ENCODE measurements at places on chromosomes 16 and 17.

DNA sequence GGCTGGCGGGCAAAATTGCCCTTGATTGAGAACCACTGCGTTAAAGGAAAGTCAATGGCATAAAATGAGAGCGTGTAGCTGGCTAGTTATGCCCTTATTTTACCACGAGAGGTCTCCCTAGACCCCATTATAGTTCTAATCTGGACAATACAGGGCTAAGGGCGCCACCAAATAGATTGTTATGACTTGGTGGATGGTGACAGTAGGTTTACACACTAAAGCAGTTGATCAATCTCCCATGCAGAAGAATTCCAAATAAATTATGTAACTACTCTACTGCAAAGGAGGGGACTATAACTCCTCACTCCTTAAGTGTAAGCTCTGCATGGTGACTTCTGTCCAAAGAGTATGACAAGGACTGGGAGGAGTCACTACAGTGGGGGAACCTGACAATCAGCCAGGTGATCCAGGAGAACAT lies 20.4 kb upstream of the YPEL2 start:
- no peak for DNase-seq

- no peak for DNase-seq
Measured at GRCh38 chr17:19631905-19632304, 16.6 kb upstream of the ALDH3A2 start.

GRCh38 chr16:27943766-27944165 lies 119.7 kb downstream of the GSG1L start:
- no peak for DNase-seq

DNA sequence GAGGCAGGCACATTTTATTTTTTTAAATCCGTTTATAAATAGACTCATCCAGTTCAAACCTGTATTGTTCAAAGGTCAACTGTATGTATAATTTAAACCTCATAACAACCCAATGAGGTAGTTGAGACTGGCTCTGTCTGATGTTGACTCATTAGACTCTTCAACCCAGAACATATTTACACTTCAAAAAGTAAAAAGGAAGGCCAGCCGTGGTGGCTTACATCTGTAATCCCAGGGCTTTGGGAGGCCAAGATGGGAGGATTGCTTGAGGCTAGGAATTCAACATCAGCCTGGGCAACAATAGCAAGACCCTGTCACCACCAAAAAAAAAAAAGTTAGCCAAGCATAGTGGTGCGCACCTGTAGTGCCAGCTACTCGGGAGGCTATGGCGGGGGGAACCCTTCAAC lies 32.5 kb upstream of the DHRS7B start:
- no peak for DNase-seq

DNA sequence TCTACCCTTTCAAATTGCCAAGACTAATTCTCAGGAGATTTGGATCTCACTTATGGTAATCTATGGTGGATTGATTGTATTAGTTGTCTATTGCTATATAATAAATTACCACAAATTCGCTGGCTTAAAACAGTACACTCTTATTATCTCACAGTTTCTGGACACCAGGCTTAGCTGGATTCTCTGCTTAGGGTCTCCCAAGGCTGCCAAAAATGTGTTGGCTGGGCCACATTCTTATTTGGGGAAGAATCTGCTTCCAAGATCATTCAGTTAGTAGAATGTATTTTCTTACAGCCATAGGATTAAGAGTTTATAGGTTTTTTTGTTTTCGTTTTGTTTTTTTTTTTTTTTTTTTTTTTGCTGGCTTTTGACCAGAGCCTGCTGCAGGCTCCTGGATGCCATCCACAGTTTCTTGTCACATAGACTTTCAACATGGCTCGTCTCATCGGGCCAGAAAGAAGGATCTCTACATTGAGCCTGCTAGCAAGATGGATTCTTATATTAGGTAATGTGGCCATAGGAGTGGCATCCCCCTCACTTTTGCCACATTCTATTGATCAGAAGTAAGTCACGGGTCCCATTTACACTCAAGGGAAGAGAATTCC lies 415.3 kb downstream of the KIF2B start:
- DNase-seq, result no peak

DNA sequence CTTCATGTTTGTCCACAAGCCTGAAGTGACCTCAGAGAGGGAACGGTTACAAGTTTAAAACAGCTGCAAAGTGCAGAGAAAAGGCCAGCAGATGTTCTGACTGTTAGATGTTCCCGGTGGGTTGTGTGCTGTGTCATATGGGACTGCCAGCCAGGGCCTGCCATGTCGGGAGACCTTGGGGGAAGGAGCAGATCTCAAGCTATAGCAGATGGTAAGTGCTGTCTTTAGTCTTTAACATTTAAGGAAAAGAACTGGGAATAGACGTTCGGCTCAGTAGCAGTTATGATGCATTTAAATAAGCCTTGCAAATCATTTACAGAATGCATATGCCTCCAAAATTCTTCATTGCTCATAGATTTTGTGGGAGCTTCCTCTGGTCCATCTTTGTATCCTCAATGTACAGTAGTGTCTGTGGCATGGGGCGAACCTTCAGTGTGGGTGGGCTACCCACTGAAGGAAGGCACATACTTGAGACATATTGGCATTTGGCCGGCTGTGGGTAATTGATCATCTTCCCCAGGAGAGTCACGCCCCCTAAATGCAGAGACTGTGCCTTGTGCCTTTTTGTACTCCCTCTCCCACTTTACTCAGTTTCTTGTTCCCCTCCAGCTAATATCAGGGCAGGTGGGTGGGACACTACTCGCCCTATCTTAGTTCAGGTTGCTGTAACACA lies 131.9 kb downstream of the NPIPB5 start:
- no peak for DNase-seq

GRCh38 chr17:54907376-54907775 lies 6.7 kb downstream of the TOM1L1 start:
- no peak for DNase-seq

GRCh38 chr17:48543854-48544348 lies 1.0 kb downstream of the HOXB2 start:
- DNase-seq, result no peak

GRCh38 chr16:12646098-12646489 lies 157.6 kb downstream of the CPPED1 start:
- no peak for DNase-seq

GRCh38 chr16:81066681-81067080 lies 10.4 kb downstream of the C16orf46 start:
- no peak for DNase-seq

GRCh38 chr17:80261159-80261894 lies 675 bp downstream of the RNF213 start:
- DNase-seq, result peak; percentile 68

DNA sequence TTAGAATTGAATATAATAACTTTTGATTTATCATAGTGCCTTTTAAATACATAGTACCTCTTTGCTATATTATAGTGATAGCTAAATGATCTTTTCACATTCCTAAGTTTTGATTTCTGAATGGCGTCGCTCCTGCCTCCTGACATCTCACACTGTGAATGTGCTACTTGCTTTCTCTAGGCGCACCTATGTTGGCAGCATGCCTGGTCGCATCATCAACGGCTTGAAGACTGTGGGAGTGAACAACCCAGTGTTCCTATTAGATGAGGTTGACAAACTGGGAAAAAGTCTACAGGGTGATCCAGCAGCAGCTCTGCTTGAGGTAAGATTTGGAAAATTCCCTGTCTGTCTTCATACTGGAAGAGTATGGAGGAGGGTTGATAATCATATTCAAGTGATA lies 29.8 kb upstream of the ABCC11 start:
- no peak for DNase-seq

- DNase-seq, result peak; percentile 13
Measured at GRCh38 chr16:49523435-49524159, 150.0 kb downstream of the C16orf78 start.

DNA sequence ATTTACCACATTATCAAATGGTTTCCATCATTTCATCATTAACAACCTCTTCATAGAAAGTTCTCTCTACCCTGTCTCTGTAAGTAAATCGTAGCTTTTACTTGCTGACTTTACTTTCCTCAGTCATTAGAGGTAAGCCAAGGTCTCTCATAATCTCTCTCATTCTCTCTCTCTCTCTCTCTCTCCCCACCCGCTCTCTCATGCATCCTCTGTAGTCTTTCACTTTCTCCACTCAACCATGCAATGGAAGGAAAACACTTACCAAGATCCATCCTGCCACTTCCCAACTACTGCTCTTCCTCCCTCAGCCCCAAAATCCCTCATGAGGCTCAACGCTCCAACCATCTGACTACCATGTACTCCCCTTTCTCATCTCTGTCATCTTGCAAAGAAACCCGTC lies 6.1 kb downstream of the CEP112 start:
- DNase-seq, result no peak

GRCh38 chr16:54411544-54411943 lies 125.0 kb upstream of the IRX3 start:
- no peak for DNase-seq

DNA sequence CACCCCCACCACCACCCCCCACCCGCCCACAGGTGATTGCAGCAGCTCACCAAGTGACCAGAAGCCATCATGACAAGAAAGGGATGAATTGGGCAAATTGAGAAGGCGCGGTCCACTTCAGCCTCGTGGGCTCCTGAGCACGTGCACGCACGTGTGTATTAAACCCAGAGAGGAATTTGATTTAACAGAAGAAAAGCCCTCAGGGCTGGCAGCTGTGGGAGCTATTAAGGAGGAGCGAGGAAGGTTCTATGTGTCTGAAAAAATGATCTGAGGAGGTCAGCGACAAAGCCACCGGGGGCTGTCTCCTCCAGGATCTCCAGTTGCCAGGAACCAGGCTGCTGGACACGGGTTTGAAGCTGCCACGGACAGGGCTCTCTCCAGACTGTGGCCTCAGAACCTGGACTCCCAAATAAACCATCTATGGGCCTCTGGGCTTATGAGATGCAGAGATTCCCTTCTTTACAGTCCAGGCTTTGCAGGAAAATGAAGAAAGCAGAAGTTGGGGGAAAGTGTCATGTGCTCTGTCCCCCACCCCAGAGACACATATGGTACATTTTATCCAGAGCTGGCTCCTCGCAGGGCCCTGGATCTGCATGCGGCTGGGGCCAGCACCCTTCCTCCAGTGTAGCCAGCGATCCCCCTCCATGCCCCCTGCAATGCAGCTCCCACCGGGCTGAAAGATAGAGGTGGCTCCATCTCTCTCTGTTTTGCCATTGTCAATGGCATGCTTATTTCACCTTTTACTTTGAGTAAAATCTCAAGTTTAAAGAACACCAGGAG lies 219.7 kb upstream of the RPL38 start:
- no peak for DNase-seq

GRCh38 chr17:28871056-28871579 lies 16.3 kb downstream of the ERAL1 start:
- DNase-seq, result peak; percentile 3

GRCh38 chr16:47064775-47065174 lies 79.0 kb downstream of the NETO2 start:
- DNase-seq, result no peak

- DNase-seq, result no peak
Measured at GRCh38 chr16:1108299-1109252, 12.5 kb upstream of the C1QTNF8 start.

DNA sequence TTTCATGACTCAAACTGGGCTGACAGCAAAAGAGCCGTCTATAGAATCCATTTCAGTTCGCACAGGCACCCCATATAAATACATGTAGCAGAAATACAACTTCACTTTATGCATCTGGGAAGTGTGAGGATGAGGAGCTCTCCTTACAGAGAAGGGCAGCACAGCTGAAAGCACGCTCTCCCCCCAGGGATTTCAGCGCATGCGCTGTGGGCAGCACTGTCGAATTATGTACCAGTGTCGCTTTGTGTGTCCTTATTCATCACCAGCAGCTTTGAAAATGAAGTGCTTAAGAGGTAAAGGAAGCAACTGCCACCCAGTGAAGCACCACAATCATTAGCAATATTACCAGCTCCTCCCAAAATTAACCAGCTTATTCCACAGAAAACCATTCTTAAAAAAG lies 39.9 kb downstream of the CEP95 start:
- DNase-seq, result no peak

DNA sequence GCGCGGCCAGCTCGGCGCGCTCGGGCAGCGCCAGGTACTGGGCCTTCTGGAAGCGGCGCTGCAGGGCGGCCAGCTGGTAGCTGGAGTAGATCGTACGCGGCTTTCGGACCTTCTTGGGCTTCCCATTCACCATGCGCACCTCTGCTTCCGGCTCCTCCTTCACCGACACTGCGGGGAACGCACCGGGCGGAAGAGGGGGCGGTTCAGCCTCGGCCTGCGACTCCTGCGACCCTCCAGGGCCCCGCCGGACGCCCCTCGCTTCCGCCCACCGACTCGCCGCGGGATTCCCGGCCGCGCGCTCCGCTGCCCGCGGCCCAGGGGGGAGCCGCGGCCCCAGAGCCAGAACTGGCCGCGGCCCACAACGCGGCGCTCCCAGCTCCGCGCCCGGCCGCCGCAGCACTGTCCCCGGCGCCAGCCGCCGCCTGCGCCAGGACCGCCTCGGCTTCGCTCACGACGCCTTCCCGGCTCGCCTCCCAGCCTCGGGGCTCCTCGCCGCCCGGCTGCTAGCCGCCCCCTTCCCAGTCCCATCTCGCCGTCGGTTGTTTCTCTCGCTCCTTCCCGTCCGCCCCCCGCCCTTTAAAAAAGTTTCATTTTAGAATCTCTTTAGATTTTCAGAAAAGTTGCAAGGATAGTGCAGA lies 1.5 kb downstream of the DLX3 start:
- DNase-seq, result peak; percentile 37

DNA sequence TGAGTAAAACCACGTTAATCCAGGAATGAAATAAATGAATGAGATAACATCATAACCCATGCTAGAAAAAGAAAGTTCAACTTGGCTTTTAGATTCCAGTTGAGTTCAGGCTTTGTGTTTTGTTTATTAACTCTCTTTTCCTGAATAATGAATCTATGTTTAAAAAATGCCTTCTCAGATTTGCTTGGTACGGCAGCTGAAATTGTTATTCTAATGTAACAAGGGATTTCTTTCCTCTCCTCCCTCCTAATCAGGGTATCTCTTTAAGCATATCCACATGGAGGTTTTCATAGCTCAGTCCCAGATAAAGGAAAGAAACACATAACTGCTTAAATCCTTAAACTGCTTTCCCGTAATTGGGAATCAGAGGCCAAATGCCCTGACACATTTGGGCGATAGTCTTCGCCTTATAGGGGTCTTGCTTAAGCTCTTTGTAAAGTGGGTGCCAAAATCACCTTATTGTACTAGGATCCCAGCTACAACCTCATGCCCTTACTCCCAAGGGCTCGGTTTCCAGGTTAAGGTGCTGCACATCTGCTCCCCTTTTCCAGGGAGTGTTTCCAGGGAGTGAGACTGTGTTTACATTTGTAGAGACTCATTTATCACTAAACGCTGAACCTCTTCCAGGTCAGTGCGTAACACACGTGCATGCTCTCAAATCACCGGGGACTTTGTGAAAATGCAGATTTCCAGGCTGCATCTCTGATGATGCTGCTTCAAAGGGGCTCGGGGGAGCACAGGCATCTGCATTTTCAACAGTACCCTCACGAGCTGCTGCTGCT lies 142.8 kb upstream of the FOXF1 start:
- no peak for DNase-seq

GRCh38 chr16:15974057-15974456 lies 24.6 kb downstream of the ABCC1 start:
- DNase-seq, result no peak

- DNase-seq, result no peak
Measured at GRCh38 chr16:85653290-85653891, 35.4 kb downstream of the GINS2 start.

Measured in naive thymus-derived CD8-positive, alpha-beta T cell (primary cell).